NCI-H524 (cell line): ENCODE measurements at places on chromosomes 11 and 22.

DNA sequence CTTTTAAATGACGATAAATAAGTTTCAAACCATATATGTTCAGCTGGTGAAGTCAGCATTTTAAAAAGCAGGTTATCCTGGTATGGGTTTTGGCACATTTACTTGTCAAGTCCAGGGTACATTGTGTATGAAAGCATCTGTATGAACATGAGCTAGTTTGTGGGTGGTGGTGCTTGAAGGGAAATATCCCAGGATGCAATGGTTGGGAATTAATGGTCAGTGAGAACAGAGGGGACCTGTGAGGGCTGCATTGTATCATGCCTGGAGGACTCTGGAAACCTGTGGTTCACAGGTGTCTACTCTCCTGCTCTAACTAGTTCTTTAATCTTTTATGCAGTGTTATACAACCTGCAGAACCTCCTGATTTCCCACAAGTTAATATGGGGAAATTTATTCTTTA is 5.8 kb downstream of the DEPDC7 start:
- DNase-seq, result no peak

- DNase-seq, result no peak
Measured at GRCh38 chr11:368414-369335, 624 bp upstream of the B4GALNT4 start.

GRCh38 chr11:30333405-30333804 is 10.5 kb downstream of the ARL14EP start:
- peak; percentile 24 for DNase-seq

- no peak for DNase-seq
Measured at GRCh38 chr11:73991471-73992006, 8.9 kb upstream of the UCP2 start.

GRCh38 chr11:57476757-57477506 is 16.6 kb downstream of the RTN4RL2 start:
- DNase-seq, result no peak

GRCh38 chr11:32820497-32820896 is 9.2 kb upstream of the PRRG4 start:
- DNase-seq, result no peak

DNA sequence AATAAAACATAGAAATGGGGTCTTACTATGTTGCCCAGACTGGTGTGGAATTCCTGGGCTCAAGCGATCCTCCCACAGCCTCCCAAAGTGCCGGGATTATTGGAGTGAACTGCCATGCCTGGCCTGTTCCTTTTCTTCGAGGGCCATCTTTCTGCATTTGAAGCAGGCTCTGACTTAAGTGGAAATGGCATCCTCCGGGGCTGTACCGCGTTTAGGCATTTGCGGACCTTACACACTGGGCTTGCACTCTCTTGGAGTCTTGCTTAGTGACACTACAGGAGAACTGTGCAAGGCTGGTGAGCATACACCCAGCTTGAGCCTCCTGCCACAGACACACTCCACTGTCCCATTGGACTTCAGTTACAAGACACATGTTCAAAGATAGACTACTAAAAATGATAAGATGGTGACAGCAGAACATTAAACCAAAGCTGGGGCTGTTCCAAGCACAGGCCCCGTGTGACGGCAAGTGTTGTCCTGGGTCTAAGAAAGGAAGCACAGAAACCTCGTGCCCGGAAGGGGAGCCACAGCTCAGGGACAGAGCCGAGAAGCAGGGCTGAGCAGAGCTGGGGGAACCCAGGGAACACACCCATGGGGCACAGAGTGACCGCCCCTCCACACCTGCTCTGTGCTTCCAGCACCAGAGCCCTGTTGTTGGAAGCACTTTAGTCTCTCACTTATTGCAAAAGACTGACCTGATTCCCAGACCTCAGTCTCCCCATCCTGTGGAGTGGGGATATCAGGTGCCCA is 59.0 kb upstream of the SHANK2 start:
- DNase-seq, result no peak

DNA sequence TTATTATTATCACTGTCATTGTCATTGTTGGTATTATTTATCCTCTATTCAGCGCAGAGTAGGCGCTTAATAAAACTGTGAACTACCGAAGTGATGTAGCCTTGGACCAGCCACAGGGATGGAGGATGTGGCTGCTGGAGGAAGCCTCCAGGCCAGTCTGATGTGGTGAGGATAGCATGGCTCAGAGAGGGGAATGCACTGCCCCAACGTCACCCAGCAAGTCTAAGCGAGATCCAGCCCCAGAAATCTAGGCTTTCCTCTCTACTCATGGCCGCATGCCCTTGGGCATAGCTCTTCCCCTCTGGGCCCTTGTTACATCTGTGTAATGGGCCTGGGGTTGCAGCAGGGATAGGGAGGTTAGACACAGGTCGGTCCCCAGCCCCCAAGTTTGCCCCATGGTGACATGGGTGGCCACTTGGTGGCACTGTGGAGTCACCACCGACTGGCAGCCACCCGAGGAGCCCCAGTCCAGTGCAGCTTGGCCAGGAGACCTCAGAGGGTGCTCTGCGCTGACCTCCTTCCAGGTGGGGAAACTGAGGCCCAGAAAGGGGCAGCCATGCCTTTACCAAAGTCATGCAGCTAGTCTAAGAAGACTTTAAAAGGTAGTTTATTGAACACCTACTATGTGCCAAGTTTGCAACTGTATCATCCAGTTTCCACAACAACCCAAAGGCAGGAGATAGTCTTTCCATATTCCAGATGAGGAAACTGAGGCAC is 395.7 kb downstream of the MN1 start:
- peak; percentile 56 for DNase-seq

DNA sequence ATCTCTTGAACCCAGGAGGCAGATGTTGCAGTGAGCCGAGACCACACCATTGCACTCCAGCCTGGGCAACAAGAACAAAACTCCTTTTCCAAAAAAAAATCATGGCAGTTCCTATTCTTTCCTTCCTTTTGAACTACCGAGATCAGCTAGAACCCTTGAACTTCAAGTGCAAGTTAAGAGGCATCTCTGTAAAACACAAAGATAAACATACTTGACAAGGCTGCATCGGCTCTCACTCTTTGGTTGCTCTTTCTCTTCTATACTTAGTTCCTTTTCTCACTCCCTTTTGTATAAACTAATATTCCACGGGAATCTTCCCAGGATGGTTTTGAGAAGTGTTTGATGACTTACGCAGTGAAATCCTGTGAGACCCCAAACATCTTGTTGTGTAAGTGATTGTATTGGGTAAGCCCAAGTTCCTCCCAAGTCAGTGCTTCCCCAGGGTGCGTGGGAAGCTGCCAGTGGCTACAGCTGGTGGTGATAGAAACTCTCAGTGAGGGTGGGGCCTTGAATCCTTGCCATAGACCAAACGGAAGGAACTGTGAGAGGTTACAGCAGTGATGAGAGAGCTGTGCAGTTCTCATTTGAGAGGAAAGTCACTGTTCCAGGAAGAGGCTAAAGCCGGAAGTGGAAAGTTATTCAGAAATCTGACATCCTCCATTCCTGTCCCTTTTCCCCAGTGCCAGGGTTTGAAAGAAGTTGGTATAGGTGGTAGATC is 24.1 kb upstream of the CDC42EP2 start:
- DNase-seq, result no peak

DNA sequence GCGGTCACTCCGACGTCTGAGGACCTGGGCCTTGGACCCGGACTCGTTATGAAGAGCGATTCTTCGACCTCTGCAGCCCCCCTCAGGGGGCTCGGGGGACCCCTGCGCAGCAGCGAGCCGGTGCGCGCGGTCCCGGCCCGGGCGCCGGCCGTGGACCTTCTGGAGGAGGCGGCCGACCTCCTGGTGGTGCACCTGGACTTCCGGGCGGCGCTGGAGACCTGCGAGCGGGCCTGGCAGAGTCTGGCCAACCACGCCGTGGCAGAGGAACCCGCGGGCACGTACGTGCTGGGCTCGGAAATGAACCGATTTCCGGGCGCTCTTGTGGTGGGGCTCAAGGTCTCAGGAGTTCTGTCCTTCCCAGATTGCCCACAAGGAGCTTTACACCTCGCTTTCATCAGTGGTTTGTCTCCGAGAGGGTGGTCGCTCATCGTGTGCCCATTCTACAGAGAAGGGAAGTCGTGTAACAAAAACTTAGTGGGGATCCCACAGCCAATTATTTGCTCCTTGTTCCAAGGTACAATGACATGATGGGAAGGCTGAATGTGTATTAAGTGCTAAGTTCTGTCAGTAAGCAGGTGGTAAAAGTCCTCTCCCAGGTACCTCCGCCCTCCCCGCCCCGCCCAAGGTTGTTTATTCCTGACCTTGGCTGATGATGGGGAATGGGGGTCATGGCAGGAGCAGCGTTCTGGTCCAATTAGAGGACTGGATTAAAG is 695 bp downstream of the PEX26 start:
- peak; percentile 28 for DNase-seq

GRCh38 chr11:41382927-41383326 is 76.5 kb downstream of the LRRC4C start:
- no peak for DNase-seq

DNA sequence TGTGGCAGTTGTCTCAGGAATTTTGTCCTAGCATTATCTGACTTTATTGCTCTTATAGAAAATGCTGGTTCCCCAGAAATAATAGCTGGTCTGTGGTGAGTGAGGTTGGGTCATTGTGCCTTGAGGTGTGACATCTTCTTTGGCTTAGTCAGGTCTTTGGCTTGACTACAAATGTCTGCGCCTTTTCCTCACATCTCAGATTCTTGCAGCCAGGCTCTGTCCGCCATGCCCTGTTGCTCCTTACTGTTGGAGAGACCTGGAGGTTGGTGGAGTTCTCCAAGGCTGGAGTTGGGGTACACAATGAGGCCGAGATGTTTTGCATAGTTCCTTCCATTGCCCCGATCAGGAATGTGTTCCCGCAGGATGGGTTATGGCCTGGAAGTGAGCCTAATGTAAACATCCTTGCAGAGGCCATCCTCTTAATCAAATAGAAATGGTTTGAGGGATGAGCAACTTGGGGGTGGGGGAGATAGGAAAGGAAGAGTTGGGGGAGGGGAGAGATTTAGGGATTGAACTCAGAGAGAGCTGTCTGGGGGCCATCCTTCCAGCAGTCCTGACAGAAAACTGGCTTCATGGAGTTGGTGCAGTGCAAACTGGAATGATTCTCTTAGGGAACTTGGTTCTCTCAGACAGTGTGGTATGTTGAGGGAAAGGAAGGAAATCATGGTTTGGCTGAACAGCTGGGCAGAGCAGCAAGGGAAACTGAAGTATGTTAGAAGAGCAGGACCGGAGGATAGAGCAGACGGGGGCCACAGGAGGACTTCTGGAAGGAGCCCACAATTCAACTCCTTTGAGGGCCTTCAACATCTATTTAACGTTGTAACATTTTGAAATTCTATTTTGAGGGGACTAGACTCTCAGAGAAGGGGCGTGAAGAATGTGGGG is 49.9 kb downstream of the ZBTB16 start:
- no peak for DNase-seq

GRCh38 chr11:87352759-87353707 is 315.3 kb downstream of the TMEM135 start:
- peak; percentile 76 for DNase-seq

DNA sequence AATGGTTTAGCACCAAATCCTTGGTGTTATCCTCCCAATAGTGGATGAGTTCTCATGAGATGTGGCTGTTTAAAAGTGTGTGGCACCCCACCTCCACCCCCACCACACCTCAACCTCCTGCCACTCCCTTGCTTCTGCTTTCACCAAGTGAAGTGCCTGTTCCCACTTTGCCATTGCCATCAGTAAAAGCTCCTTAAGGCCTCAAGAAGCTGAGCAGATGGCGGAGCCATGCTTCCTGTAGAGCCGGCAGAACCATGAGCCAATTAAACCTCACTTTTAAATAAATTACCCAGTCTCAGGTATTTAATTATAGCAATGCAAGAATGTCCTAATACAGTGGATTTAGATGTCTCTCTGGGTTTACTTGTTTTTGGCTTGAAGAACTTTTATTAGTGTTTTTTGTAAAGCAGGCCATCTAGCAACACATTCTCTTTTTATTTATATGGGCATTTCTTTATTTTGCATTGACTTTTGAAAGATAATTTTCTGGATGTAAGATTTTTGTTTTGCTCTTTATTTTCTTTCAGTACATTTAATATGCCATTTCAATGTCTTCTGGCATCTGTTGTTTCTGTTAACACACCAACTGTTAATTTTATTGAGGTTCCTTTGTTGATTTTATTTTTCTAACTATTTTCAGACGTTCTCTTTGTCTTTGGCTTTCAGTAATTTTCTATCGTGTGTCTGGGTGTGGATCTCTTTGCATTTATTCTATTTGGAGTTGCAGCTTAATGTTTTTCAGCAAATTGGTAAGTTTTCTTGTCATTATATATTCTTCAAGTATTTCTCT is 724.5 kb upstream of the CNTN5 start:
- DNase-seq, result peak; percentile 94

- DNase-seq, result no peak
Measured at GRCh38 chr22:41828516-41828915, 4.4 kb upstream of the SREBF2 start.

- DNase-seq, result no peak
Measured at GRCh38 chr11:131240421-131240820, 130.0 kb upstream of the NTM start.

- no peak for DNase-seq
Measured at GRCh38 chr11:64198511-64198910, 8.0 kb upstream of the FERMT3 start.

DNA sequence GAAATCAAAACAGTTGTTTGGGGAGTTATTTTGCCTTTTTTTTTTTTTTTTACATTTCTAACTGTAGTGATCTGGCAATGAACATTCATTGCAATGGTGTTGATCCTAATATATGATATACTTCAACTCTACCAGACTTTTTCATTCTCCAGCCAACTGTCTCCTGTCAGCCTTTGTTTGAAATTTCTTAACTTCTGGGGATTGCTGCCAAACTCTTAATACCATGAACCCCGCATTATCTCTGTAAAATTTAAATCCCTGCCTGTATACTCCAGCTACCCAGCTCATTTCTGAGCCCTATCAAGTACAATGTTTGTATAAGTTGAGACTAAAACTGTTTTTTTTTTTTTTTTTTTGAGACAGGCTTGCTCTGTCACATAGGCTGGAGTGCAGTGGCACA is 280.7 kb downstream of the TTC28 start:
- DNase-seq, result no peak

GRCh38 chr22:20926243-20926642 is 9.0 kb downstream of the CRKL start:
- no peak for DNase-seq

- DNase-seq, result no peak
Measured at GRCh38 chr11:58061813-58062212, 31.1 kb downstream of the OR6Q1 start.

- DNase-seq, result no peak
Measured at GRCh38 chr22:29382580-29383302, 5.6 kb downstream of the AP1B1 start.

GRCh38 chr11:117986981-117987574 is 884 bp downstream of the IL10RA start:
- DNase-seq, result no peak

DNA sequence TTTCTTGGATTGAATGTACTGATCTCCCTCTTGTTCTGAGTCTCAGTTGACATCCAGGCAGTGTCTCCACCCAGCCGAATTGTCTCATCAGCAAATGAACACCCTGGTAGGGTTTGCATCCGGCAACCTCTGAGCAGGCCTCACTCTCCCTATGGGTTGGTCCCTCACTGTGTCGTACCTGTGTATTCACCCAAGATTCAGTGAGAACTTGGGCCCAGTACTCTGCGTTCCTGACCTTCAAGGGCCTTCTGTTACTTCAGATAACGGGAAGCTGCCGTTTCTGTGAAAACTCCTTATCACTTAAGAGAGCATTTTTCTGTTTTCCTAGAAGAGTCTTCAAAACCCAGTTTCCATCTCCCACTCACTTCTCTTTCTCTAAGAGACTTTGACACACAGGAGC is 915.6 kb downstream of the TBC1D22A start:
- DNase-seq, result no peak

GRCh38 chr11:111635706-111636045 is 33.4 kb downstream of the SIK2 start:
- no peak for DNase-seq
